NCI-H345 (cell line): ENCODE measurements at places on chromosomes 1 and 21.

DNA sequence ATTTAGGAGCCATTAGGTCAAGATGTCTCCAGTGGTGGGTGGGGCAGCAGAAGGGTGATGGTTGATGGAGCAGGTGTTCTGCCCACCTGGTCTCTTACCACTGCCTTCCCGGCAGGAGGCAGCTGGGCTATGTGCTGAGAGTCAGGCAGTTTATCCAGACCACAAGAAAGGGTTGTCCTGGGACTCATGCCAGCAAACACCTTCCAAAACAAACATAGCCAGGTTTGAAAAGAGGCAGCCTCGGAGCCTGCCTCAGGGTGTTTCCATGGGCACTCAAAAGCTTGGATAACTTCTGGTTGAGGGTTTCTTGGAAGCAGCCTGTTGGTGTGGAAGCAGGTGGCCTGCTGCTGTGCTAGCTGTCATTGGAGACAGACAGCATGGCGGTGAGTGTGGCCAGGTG lies 187.2 kb downstream of the PCP4 start:
- DNase-seq, result peak; percentile 100

- peak; percentile 85 for DNase-seq
Observed at GRCh38 chr21:31514598-31514997, 144.9 kb upstream of the SOD1 start.

DNA sequence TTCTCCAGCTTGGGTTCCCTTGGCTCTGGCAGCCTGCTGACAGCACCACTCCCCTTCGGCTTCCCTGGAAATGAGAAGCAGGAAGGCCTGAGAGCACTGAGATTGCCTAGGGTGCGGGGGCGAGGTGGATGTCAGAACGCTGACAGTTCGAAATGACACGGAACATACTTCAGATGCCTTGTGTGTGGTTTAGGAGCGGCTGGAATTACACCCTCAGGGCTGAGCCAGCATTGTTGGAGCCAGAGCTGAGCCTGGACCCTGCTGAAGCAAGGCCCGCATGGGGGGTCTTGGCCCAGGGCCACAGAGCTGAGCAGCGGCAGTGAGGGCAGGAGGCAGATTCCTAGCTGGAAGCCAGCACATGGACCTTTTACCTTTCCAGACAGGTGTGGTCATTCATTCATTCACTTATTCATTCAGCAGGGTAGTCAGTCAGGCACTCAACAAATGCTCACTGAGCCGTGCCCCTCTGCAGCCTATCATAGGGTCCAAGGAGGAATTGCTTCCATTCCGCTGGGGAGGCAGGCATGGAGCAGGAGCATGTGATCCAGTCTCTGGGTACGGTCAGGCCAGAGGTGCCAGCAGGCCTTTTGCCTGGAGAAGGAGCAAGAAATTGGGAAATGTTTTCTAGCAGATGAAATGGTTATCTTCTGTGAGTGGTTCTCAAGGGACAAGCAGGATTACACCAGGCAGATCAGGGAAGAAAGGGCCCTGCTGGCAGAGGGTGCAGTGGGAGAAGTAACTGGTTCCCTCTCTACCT lies 6.6 kb upstream of the FOXE3 start:
- no peak for DNase-seq

- no peak for DNase-seq
Observed at GRCh38 chr1:175116903-175117302, 49.3 kb downstream of the TNN start.

DNA sequence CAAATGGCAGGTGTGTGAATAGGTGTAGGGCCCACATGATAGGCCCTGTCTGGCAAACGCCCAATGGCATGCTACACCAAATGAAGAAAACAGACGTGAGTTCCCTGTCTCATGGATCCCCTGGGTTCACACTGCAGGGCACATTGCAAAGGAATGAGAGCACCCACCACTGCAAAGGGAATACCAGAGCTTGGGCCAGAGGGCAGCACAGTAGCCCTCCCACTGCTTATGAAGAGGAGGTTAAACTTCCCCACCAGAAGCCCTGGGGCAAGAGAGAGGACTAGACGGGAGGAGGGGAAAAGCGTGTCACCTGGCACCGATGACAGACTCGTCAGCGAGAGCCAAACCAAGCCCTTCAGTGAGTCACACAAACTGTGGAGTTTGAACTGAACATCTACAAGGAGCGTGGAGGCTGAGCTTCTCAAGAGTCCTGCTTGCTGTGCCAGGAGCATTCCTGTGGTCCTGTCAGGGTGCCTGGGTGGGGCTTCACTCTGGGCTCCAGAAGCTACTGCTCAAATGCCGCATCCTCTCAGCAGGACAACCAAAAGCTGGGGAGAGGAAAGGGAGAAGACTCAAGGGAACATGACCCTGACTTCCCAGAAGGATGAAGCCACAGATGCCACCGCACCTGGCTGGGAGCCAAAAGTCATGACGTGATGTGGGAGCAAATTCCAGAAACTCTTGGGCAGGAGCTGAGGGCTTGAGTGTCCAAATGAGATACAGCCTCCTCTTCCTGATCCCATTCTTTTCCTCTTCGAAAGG lies 61.1 kb downstream of the TOMM20 start:
- peak; percentile 70 for DNase-seq

DNA sequence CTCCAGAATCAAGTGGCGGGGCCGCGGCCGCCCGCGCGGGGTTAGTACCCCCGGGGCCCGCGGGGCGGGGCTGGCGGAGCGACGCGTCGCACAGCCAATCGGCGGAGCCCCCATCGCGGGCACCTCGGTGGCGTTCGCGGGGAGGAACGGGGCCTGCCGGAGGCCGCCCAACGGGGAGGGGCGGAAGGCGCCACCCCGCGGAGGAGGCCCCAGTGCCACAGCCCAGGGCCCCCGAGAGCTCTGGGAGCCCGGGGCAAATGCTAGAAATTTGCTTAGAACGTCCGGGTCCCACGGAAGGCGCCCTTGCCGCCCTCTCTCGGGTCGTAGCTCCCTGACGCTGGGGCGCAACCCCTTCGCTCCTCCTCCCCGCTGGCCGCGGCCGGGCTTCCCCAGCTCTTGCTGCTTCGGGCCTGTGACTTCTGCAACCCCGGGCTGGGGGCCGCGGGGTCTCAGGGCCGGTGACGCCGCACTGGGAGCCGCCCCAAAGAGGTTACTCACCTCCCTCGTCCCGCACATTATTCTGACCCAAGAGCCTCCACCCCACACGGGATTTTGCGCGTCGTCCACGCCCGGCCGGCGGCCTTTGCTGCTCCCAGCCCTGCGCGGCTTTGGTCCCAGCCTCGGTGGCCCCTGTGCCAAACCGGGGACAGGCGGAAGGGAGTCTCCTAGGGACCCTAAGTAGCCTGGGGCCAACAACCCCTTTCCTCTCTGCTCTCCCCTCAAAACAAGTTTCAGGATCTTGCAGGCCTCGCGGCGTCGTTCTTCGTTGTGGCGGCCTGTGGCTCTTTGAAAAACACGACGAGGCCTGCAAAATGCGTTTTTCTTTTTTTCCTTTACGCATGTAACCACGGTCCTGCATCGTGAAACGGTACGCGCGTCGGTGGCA lies at the start of gene RUNX3:
Gene RUNX3 (minus strand): TSS at position 17 of the 886 bp plus-strand sequence. CDS start 408 bp downstream, outside the sequence.
- peak; percentile 80 for DNase-seq

- DNase-seq, result no peak
Observed at GRCh38 chr1:16927711-16928485, 6.2 kb downstream of the CROCC start.

DNA sequence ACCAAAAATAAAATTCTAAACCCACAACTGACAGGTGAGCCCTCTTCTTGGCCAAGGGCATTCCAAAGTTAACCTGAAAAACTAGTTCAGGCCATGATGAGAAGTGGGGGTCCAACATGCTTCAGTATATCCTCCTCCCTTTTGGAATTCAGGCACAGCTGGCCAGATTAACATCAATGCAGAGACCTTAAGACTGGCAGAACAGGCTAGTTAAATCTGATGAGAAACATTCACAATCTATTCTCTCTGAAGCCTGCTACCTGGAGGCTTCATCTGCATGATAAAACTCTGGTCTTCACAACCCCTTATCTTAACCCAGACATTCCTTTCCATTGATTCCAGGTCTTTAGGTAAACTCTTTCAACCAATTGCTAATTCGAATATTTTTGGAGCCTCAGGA lies 26.7 kb upstream of the ZBTB8B start:
- DNase-seq, result no peak

GRCh38 chr1:30981172-30981571 lies 72.6 kb upstream of the SDC3 start:
- DNase-seq, result no peak

DNA sequence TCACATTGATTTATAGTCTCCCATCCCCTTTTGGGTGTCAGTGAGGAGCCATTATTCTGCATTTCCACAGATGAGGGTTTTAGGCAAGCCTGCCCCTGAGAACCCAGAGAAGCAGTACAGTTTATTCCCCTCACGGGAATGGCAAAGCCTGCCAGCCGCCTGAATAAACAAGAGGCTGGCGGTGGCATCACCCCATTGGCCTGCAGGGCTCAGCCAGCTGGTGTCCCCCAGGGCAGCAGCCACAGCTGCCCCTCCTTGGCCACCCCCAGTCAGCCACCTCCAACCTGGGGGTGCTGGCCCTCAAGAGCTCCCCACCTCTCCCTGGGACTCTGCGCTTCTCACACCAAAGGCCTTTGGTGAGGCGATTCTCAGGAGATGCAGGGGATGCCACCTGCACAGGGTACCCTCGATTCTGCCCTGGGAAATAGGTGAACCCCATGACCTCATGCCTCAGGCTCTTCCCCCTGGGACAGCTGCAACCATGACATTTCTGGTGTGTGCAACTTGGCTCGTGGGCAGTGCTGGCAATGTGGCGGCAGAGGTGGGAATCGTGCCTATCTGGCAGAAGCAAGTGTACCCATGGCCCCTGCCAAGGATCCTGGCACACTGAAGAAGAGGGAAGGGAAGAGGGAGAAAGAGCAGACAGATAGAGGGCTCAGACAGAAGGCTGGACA lies 14.0 kb downstream of the OLFML2B start:
- DNase-seq, result no peak

DNA sequence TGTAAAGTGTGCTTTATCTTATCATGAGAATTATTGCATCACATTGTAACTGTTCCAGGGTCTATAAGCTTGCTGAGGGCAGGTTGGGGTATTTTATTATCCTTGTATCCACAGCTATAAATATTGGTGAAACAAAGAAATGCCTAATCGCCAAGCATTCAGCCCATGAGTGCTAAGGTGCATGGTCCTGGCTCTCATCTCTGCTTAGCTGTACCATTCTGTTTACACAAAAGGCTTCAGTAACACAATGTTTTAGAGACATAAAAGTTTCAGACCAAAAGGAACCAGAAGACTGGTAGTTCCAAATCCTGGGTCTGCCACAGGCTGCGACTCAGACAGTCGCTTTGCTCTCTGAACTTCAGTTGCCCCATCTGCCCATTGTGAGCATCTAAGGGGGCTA lies 99.6 kb upstream of the C8B start:
- DNase-seq, result no peak

GRCh38 chr1:14919751-14920150 lies 233.8 kb upstream of the TMEM51 start:
- no peak for DNase-seq

GRCh38 chr1:33182896-33183295 lies 1.1 kb upstream of the TRIM62 start:
- DNase-seq, result no peak

GRCh38 chr1:33272509-33272908 lies 16.2 kb downstream of the ZNF362 start:
- DNase-seq, result no peak

DNA sequence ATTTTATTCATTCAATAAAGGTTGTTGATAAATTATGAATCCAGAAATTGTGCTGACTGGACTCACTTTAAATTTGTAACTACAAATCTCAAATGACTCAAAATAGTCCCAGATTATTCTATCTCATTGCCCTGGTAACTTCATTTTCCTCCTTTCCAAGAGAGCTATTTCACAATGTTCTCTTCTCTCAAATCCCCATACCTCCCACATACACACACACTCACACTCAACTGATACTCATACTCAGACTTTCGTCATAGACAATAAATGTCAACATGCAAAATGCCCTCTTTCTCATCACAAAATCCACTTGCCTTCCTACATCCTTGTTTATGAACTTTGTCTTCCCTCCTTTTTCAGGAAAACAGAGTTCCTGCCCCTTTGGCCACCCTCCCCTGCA lies 33.3 kb downstream of the EXTL2 start:
- DNase-seq, result no peak

- no peak for DNase-seq
Observed at GRCh38 chr21:29064850-29065481, 8.5 kb downstream of the CCT8 start.

DNA sequence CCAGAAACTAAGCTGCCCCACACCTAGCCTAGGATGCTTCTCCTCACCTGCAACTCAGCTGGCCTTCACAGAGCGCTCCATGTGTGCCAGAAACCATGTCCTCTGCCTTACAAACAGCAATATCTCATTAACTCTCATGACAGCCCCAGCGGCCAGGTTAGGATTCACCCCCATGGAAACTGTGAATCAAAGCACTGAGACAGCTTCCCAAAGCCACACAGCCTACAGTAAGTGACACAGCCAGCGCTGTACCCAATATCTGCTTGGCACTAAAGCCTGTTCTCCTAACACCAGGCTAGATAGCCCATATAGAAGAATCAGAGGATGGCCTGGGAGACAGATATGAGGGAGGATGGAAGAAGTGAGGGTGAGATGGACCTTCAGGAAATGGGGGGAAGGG lies 13.5 kb downstream of the KCNN3 start:
- DNase-seq, result no peak

DNA sequence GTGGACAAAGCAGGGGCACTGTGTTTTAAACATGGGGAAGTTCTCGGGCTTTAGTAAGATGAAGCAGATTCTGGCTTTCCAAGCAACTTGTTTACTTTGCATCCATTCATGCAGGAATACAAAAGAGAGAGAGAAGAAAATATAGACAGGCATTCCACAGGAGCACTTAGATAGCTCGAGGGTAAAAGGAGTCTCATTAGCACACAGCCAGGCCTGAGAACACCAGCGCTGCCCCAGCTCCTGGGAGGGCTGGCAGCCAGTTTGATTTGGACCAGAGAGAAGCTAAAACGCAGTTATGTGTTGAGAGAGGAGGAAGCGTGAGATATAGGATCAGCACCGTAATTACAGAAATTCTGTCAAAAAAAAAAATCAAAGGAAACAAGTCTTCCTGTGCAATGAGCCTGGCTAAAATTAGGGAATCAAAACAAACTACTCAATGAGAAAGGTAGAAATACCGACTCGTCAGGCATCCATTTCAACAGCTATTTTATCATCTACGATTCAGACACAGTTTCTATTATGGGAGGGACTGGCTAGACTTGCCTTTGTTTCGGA lies 68.2 kb downstream of the CLSTN1 start:
- no peak for DNase-seq

DNA sequence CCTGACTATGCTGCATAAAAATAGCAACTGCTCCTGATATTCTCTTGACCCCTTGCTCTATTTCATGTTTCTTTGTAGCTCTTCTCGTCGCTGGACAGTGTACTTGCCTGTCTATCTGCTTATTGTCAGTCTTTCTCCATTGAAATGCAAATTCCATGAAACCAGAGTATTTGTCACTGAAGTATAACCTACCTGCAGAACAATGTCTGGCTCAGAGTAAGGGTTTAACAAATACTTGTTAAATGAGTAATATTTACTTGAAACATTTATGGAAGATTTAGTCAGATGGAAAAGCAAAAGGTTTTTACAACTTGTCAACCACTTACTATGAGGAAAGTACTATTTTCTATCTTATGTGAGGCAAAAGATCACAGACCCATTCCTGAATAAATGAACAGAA lies 19.9 kb upstream of the ERICH3 start:
- DNase-seq, result no peak

GRCh38 chr1:51535006-51535592 lies 16.0 kb upstream of the EPS15 start:
- peak; percentile 5 for DNase-seq
